Cardiac septum (tissue), 1 donor: ENCODE measurements at places on chromosomes 2 and 18. TPM values are rescaled to one million over a fixed set of nuclear protein-coding genes. Genes with fewer than 3 reads are reported as not detected.

GRCh38 chr2:173027181-173028128 is 48.2 kb upstream of the MAP3K20 start:
- DNase-seq: peak; percentile 83

DNA sequence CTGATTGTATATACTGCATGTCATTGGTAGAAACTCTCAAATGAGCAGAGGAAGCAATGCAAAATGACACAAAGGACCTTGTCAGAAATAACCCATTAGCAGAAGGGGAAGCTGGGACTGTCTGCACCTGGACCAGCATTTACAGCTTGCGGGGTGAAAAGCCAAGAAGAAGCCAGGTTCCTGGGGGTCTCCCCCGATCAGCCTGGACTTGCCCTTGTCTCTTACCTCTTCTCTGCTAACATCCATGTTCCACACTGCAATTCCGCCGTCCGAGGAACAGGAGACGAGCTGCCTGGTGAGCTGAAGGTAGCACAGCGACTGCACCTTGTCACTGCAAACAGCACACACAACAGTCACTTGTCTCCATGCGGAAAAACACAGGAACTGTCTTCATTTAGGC is 51.1 kb downstream of the WDFY1 start:
- no peak for DNase-seq

DNA sequence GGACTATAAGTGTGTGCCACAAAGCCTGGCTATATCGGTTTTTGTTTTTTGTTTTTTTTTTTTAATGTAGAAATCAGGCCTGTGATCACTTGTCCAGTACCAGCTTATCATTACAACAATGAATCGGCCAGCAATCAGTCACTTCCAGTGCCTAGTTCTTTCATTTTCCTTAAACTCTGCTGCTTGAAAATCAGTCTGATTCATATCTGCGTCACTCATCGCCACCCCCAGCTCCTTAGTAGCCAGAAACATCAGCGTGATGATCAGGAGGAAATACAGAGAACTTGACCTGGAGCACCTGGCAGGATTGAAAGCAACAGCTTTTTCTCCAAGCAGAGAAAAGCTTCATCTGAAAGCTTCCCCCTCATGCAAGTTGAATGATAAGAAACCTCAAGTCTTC is 75.4 kb downstream of the SPTBN1 start:
- DNase-seq: no peak

- no peak for DNase-seq
Measured at GRCh38 chr2:197159661-197160211, 150.8 kb downstream of the ANKRD44 start.

DNA sequence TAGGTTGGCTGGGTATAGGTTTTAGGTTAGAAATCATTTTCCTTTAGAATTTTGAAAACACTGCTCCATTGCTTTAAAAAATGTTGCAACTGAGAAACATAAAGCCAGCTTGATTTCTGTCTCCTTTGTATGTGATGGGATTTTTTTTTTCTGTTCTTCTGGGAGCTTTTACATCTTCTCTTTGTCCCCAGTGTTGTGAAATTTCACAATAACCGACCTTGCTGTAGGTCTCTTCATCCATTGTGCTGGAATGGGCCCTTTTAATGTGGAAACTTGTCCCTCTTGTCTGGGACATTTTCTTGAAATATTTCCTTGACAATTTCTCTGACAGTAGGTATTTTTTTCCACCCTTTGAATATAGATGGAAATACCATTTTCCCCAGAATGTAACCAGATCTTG is 44.0 kb upstream of the LAPTM4A start:
- DNase-seq: no peak

The SULT1C2 gene
- 0.97 TPM for total RNA-seq

GRCh38 chr2:54516842-54517241 is 60.7 kb downstream of the SPTBN1 start:
- no peak for DNase-seq

- DNase-seq: no peak
Measured at GRCh38 chr18:9731380-9731779, 23.3 kb downstream of the RAB31 start.
